Activated naive CD8-positive, alpha-beta T cell treated with anti-CD3 and anti-CD28 coated beads for 36 hours (primary cell): ENCODE measurements at places on chromosomes 5 and 9. TPM values are rescaled to one million over a fixed set of nuclear protein-coding genes. Genes with fewer than 3 reads are reported as not detected.

GRCh38 chr5:116525674-116526073 lies 48.9 kb downstream of the SEMA6A start:
- no peak overlapping the region for H3K4me3 ChIP-seq
- no peaks in the 10 kb centered on the region for H3K27me3 ChIP-seq
- H3K4me1 ChIP-seq: no peaks in the 10 kb centered on the region
- no peak overlapping the region for H3K27ac ChIP-seq
- no peak for DNase-seq

- no peak overlapping the region for H3K27ac ChIP-seq
- H3K4me3 ChIP-seq: no peak overlapping the region
- H3K36me3 ChIP-seq: no peaks in the 10 kb centered on the region
- no peak for DNase-seq
- H3K4me1 ChIP-seq: no peaks in the 10 kb centered on the region
Measured at GRCh38 chr9:78575771-78576170, 278.8 kb downstream of the PSAT1 start.

The SDHA gene
- total RNA-seq: 149 TPM

DNA sequence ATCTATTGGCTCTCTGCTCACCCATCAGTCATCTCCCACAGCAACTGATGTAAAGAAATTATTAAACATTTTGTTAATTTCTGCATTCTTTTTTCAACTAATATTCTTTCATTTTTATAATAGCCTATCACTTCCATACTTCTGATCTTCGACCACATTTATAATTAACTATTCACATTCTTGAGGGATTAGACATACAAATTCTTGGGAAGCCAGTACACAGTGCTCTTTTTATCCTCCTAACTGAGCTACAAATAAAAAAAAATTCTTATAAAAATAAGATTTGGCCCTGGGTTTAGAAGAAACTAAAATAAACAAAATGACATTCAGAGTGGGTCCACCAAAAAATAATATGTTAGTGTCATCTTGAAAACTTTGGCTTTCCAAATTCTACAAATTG lies 103.7 kb upstream of the ITGA1 start:
- H3K36me3 ChIP-seq: no peaks in the 10 kb centered on the region
- H3K4me1 ChIP-seq: no peaks in the 10 kb centered on the region
- no peak for DNase-seq
- H3K27me3 ChIP-seq: no peaks in the 10 kb centered on the region

The HK3 gene
- not detected for total RNA-seq

GRCh38 chr5:148511810-148512347 lies 128.1 kb downstream of the FBXO38 start:
- no peak for DNase-seq
- no peaks in the 10 kb centered on the region for H3K36me3 ChIP-seq
- no peaks in the 10 kb centered on the region for H3K27me3 ChIP-seq
- no peaks in the 10 kb centered on the region for H3K4me1 ChIP-seq
- H3K27ac ChIP-seq: no peak overlapping the region

DNA sequence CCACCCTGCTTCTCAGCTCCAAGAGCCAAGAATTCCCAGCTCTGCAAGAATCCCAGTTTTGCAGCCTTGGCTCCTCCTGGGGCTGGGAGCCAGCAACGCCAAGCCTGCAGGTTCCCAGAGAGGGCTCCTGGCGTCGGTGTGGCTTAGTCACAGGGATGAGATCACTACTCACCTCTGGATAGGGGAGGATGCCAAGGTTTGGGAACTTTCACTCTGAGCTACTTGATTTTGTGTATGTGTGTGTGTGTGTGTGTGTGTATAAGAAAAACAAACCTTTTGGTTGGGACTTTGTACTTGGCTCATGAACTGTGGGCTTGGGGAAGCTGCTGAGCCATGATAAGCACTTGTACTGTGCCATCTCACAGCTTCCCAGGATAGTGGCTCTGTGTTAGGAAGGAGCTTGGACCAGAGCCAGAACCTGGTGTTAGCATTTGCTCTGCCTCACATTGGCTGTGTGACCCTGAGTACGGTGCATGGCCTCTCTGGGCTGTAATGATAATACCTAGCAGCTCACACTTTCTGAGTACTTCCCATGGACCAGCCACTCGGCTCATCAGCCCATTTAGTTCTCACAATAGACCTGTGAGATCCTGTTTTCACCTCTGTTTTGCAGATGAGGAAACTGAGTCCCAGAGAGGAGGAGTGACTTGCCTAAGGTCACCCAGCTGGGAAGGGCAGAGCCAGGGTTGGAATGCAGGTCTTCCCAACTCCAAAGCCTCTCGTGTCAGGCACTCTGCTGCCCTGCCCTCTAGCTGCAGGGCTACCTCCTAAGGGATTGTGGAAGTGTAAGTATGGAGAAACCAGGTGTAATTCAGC lies 41.4 kb upstream of the DAB2IP start:
- DNase-seq: no peak
- no peak overlapping the region for H3K4me3 ChIP-seq
- H3K4me1 ChIP-seq: peaks cover 10% of the 10 kb centered on the region

GRCh38 chr9:137569609-137570203 lies 9.0 kb downstream of the DPH7 start:
- DNase-seq: no peak
- peak overlapping the region; percentile 39 for H3K27ac ChIP-seq
- H3K4me1 ChIP-seq: no peaks in the 10 kb centered on the region

The NAIP gene
- 1.1 TPM for total RNA-seq

- peaks cover 4% of the 10 kb centered on the region for H3K4me1 ChIP-seq
- no peaks in the 10 kb centered on the region for H3K36me3 ChIP-seq
- peaks cover 20% of the 10 kb centered on the region for H3K27me3 ChIP-seq
- no peak for DNase-seq
- H3K4me3 ChIP-seq: no peak overlapping the region
Measured at GRCh38 chr5:115453391-115454095, 91.0 kb downstream of the FEM1C start.

The SEMA5A gene
- not detected for total RNA-seq

The PCDHGC3 gene
- 0.33 TPM for total RNA-seq

DNA sequence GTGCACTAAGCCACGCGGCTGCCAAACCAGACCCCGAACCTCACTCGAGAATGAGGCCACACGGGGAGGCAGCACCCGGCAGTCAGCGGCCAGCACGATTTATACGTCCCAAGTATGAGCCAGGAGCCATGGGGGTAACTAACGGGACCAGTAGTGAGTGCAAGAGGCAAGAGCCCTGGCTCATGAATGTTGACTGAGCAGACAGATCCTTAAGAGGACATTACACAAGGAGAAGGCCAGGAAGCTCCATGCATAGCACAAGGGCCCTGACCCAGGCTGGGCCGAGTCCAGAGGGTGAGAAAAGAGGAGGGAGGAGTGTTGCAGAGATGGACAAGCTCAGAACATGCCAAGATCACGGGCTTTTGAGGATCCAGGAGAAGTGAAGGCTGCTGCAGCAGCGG lies 58.6 kb upstream of the PHYKPL start:
- DNase-seq: no peak
- no peaks in the 10 kb centered on the region for H3K4me1 ChIP-seq
- no peaks in the 10 kb centered on the region for H3K27me3 ChIP-seq

DNA sequence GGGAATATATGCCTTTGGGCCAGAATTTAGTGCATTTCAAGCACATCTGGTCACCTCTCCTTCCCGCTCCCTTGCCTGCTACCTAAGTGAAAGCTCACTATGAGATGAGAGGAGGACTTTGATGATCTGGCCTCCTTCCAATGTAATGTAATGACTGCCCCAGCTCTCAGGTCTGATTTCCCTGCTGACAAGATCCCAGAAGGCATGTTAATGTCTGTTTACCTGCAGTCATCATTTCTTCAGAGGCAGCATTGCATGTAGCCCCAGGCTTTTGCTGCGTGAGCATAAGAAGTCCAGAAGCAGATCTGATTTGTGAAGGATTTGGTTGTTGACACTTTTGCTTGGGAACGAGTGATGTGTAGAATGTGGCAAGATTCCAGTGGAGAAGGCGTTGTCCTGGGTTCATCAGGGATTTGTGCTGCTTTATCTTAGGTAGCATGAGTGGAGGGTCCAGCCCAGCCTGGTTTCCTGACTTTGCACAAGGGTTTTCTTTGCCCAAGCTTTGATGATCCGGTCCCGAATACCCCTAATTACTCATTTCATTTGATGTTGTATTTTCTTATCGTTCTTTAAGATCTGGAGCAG lies 192.7 kb downstream of the GOLPH3 start:
- H3K27me3 ChIP-seq: no peaks in the 10 kb centered on the region
- no peaks in the 10 kb centered on the region for H3K36me3 ChIP-seq
- H3K4me1 ChIP-seq: no peaks in the 10 kb centered on the region
- no peak overlapping the region for H3K27ac ChIP-seq
- no peak overlapping the region for H3K4me3 ChIP-seq

The SLC6A7 gene
- total RNA-seq: not detected

The OLFML2A gene
- total RNA-seq: not detected

- DNase-seq: peak; percentile 32
- H3K4me3 ChIP-seq: no peak overlapping the region
- H3K36me3 ChIP-seq: peaks cover 54% of the 10 kb centered on the region
- H3K27ac ChIP-seq: no peak overlapping the region
- H3K27me3 ChIP-seq: no peaks in the 10 kb centered on the region
Measured at GRCh38 chr9:21813575-21814473, 11.4 kb downstream of the MTAP start.

DNA sequence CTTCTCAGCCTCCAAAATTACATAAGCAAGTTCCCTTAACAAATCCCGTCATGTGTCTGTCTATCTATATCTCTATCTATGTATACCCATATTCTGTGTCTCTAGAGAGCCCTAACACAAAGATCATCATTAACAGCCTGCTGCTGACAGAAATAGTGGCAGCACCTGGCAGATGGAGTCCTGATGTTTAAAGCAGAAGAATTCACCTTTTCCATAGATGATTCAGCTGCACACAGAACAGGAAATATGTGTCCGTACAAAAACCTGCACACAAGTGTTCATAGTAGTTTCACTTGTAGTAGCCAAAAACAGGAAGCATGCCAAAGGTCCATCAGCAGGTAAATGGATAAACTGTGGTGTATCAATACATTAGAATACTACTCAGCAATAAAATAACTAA lies 45.0 kb upstream of the ACO1 start:
- no peaks in the 10 kb centered on the region for H3K27me3 ChIP-seq
- H3K27ac ChIP-seq: no peak overlapping the region
- H3K4me3 ChIP-seq: no peak overlapping the region
- H3K4me1 ChIP-seq: peaks cover 7% of the 10 kb centered on the region
- no peaks in the 10 kb centered on the region for H3K36me3 ChIP-seq

DNA sequence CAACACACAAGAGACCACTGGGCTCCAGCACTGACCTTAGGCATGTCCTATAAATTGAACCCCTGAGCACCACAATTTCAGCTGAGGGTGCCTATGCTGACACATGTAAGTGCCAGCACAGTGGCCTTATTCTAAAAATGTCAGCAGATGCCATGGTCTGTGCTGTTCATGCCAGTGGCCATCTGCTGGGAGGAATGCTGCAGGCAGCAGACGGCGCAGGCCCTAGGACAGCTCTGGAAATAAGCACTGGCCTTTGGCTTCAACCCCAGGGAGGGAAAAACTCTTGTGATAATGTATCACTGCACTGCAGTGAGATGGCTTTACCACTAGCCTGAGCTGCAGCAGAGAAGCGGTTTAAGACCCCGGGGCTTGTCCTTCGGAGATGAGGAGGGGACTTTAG lies 98.5 kb downstream of the SYK start:
- no peak overlapping the region for H3K27ac ChIP-seq
- H3K4me1 ChIP-seq: no peaks in the 10 kb centered on the region
- no peaks in the 10 kb centered on the region for H3K27me3 ChIP-seq
- no peak for DNase-seq
- H3K36me3 ChIP-seq: no peaks in the 10 kb centered on the region
- H3K4me3 ChIP-seq: no peak overlapping the region

- H3K36me3 ChIP-seq: no peaks in the 10 kb centered on the region
- H3K4me1 ChIP-seq: peaks cover 11% of the 10 kb centered on the region
- peak overlapping the region; percentile 55 for H3K27ac ChIP-seq
Measured at GRCh38 chr9:132241840-132242620, 80.2 kb downstream of the NTNG2 start.

The PCDHGA11 gene
- 0.06 TPM for total RNA-seq

The ZCCHC7 gene
- total RNA-seq: 35.4 TPM

- peaks cover 7% of the 10 kb centered on the region for H3K27me3 ChIP-seq
- no peak for DNase-seq
- no peak overlapping the region for H3K4me3 ChIP-seq
- H3K36me3 ChIP-seq: no peaks in the 10 kb centered on the region
- H3K27ac ChIP-seq: no peak overlapping the region
Measured at GRCh38 chr5:511476-511875, 12.8 kb downstream of the SLC9A3 start.

The PCDHA8 gene
- total RNA-seq: not detected

The AGPAT2 gene
- total RNA-seq: 14.6 TPM

The ZBTB34 gene
- 4.4 TPM for total RNA-seq

The KIF12 gene
- not detected for total RNA-seq

GRCh38 chr5:95672641-95673040 lies 10.2 kb downstream of the SPATA9 start:
- H3K27ac ChIP-seq: no peak overlapping the region
- no peaks in the 10 kb centered on the region for H3K27me3 ChIP-seq
- DNase-seq: no peak
- H3K36me3 ChIP-seq: peaks cover 2% of the 10 kb centered on the region

The CYSRT1 gene
- 0.32 TPM for total RNA-seq

- no peaks in the 10 kb centered on the region for H3K4me1 ChIP-seq
- no peak overlapping the region for H3K4me3 ChIP-seq
- H3K36me3 ChIP-seq: no peaks in the 10 kb centered on the region
Measured at GRCh38 chr5:93184041-93184440, 397.0 kb downstream of the NR2F1-AS1 start.

The GPX8 gene
- not detected for total RNA-seq

The SH3GL2 gene
- not detected for total RNA-seq

The EPB41L4A gene
- total RNA-seq: not detected

The BAAT gene
- 0.06 TPM for total RNA-seq

DNA sequence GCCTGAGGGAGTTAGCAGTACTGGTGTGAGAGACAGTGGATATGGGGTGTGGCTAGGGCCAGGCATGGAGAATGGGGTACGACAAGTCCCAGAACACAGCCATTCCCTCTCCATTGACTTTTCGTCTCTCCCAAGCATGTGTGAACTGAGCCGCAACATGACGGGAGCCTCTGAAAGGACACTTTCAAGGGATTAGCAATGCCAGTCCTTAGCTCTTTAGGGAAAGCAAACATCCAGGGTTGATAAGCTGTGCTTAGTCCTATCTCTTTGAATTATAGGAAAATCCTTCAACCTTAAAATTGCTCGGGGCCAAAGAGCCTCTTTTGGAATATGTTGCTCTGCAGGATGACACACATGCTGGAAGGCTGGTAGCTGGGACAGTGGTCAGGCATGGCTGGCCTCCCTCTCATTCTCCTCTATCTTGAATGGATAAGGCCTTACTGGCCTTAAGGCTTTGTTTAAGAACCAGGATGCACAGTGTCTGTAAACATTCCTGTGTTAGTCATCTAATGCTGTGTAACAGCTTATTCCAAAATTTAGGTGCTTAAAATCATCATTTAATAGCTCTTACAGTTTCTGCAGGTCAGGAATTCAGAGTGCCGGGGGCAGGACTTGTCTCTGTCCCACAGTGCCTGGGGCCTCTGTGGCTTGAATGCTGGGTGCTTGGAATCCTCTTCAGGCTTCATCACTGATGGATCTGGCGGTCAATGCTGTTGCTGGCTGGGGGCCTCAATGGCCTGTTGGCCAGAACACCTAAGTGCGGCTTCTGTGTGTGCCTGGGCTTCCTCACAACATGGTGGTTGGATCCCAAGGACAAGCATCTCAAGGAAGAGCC lies 95.3 kb downstream of the PTTG1 start:
- DNase-seq: no peak
- no peaks in the 10 kb centered on the region for H3K36me3 ChIP-seq
- no peaks in the 10 kb centered on the region for H3K4me1 ChIP-seq
- H3K4me3 ChIP-seq: no peak overlapping the region

GRCh38 chr5:174852143-174852542 lies 127.8 kb downstream of the MSX2 start:
- H3K4me1 ChIP-seq: no peaks in the 10 kb centered on the region
- H3K27me3 ChIP-seq: no peaks in the 10 kb centered on the region
- H3K36me3 ChIP-seq: no peaks in the 10 kb centered on the region
- H3K4me3 ChIP-seq: no peak overlapping the region
